Pulmonary artery endothelial cell (primary cell): ENCODE measurements at places on chromosomes 16 and 17. TPM values are rescaled to one million over a fixed set of nuclear protein-coding genes. Genes with fewer than 3 reads are reported as not detected.

ITGA3 gene
- total RNA-seq, result 77.7 and 101 TPM in 2 replicates

SDR42E1 gene
- 0.40 and 3.3 TPM in 2 replicates for total RNA-seq

MMP15 gene
- 3.6 and 5.1 TPM in 2 replicates for total RNA-seq

ZMYND15 gene
- 0.07 and 0.11 TPM in 2 replicates for total RNA-seq

ASGR1 gene
- total RNA-seq, result 10.6 and 16.4 TPM in 2 replicates

DHRS7C gene
- total RNA-seq, result not detected in 2 replicates

ADORA2B gene
- total RNA-seq, result 8.0 and 9.5 TPM in 2 replicates

GPR139 gene
- total RNA-seq, result not detected in 2 replicates

CTRB2 gene
- total RNA-seq, result not detected in 2 replicates

CCL2 gene
- total RNA-seq, result 135 and 355 TPM in 2 replicates

RPL27 gene
- total RNA-seq, result 827 and 1,178 TPM in 2 replicates

MAPT gene
- total RNA-seq, result 0.07 and 0.18 TPM in 2 replicates

FOXL1 gene
- 1.7 and 2.9 TPM in 2 replicates for total RNA-seq

RAB40C gene
- total RNA-seq, result 11.9 and 12.9 TPM in 2 replicates

CCDC200 gene
- total RNA-seq, result not detected in 2 replicates

STH gene
- total RNA-seq, result not detected in 2 replicates

TADA2A gene
- total RNA-seq, result 15.8 and 22.8 TPM in 2 replicates

MYH1 gene
- total RNA-seq, result not detected in 2 replicates

TRIM72 gene
- 0.04 TPM in 1 of 2 replicates, not detected in the other for total RNA-seq

PDE6G gene
- total RNA-seq, result 0.26 and 0.56 TPM in 2 replicates

PPY gene
- not detected in 2 replicates for total RNA-seq

TSNAXIP1 gene
- 0.20 and 0.60 TPM in 2 replicates for total RNA-seq

CCL15 gene
- total RNA-seq, result not detected in 2 replicates

PRR29 gene
- 0.20 and 0.28 TPM in 2 replicates for total RNA-seq

ITGAL gene
- total RNA-seq, result under 0.01 TPM in 1 of 2 replicates, not detected in the other

NPIPA5 gene
- 1.1 and 1.3 TPM in 2 replicates for total RNA-seq

KRTAP1-1 gene
- total RNA-seq, result not detected in 2 replicates

CPHXL2 gene
- total RNA-seq, result not detected in 2 replicates

MAF gene
- 0.32 and 0.40 TPM in 2 replicates for total RNA-seq

KLHL11 gene
- 24.7 and 35.4 TPM in 2 replicates for total RNA-seq

PRSS33 gene
- total RNA-seq, result not detected in 2 replicates

EPN3 gene
- 0.04 and 0.07 TPM in 2 replicates for total RNA-seq

OVCA2 gene
- 67.8 and 78.2 TPM in 2 replicates for total RNA-seq

FBXL20 gene
- 7.2 and 13.5 TPM in 2 replicates for total RNA-seq

KIF19 gene
- 1.4 and 2.0 TPM in 2 replicates for total RNA-seq

SCNN1B gene
- not detected in 2 replicates for total RNA-seq

TRPV3 gene
- total RNA-seq, result not detected in 2 replicates

CD7 gene
- total RNA-seq, result not detected in 2 replicates

CHST5 gene
- total RNA-seq, result not detected in 2 replicates

WSCD1 gene
- 37.3 and 49.5 TPM in 2 replicates for total RNA-seq

C17orf100 gene
- total RNA-seq, result 0.35 and 0.40 TPM in 2 replicates

TBX21 gene
- total RNA-seq, result not detected in 2 replicates

NPIPB12 gene
- 12.5 and 25.8 TPM in 2 replicates for total RNA-seq
